ENCODE measurements at places on chromosomes 13 and 19. TPM values are rescaled to one million over a fixed set of nuclear protein-coding genes. Genes with fewer than 3 reads are reported as not detected.

DNA sequence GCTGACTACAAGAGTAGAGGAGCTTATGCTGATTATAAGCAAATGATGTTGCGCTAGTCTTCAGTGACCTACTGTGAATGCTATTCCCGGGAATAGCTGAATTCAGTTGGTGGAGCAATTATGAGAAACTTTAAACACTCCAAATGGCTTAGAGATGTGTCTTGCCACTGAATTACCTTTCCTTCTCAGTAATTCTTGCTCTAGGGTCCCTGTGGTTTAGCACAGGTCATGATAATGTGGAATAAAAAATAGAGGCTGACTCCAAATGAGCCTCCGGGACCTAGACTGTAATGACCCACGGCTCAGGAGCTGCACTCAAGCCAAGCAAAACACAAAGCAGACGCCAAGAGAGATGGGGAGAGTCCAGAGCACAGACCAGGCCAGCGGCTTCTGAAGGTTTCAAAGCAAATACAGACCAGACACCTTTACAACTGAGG lies 124.7 kb downstream of the RGCC start:
- no peak for DNase-seq

- no peak for DNase-seq
Measured at GRCh38 chr13:49373716-49374115, 70.1 kb downstream of the CAB39L start.

DNA sequence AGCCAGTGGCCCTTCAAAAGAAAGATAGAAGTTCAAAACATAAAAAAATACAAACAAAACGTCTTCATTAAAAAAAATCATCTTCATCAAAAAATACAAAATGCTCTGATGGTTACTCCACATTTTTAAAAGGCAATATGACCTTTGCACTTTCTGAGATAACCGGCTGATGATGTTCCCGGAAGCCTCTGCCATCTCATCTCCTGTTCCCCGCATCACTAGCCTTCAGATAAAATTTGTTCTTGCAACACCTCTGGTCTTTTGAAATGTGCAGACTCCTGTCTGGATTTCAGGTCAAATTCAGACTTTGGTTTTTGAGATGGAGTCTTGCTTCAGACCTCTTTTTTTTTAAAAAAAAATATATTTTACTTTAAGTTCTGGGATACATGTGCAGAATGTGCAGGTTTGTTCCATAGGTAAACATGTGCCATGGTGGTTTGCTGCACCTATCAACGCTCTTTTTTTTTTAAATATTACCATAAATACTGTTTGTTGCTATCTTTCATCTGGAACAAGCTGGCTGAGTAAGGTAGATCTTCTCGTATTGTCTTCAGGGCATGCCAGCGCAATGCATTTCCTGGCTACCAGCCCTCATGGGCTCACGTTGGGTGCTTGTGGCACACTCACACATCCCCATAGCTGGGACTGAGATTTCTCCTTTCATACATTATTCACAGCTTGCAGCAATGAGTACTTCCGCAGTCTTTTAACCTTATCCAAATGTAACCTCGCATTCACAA lies 418.9 kb upstream of the ARGLU1 start:
- DNase-seq = no peak

CEACAM6 gene
- polyA plus RNA-seq = 0.07 TPM

DNA sequence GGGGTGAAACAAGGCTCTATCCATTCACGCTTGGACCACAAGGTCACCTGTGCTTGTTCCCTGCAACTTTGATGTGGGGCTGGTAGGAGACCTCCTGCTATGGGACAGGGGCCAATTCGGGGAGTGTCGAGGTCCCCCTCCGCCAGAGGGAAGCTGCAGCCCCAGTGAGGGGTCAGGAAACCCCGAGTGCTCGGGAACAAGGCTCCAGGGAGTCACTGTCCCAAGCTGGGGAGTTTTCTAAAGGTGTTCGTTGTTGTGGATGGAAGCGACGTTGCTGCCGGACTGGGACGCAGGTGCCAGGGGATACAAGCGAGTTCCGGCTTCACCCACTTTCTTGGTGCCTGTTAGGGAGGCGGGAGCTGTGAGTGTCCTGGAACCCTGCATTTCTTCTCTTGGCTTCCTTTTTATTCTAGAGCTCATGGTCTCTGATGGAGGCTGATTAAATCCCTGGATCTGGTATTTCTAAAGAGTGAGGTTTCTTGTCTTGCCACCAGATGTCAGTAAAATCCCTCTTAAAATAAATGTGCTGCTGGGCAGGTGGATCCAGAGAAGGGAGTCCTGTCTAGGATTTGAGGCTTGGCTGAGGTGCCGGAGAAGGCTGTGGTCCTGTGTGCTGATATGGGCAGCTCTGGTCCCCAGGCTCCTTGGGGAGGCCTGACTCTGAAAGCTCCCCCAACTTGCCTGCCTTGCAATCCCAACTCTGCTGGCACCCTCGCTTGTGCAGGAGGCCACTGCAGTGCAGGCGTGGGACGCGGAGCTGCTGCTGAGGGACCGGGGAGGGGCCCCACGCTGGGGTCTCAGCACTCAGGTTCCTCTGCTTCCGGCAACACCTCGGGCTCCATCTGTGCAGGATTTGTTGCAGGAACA lies 153.9 kb downstream of the TEX29 start:
- peak; percentile 17 for DNase-seq

PGLYRP1 gene
- polyA plus RNA-seq = not detected

CEACAM8 gene
- polyA plus RNA-seq = 0.09 TPM
